Stimulated activated CD4-positive, alpha-beta T cell treated with anti-CD3 and anti-CD28 coated beads, TNF-alpha, amount 100 ng/mL, for 48 hours (primary cell): ENCODE measurements at places on chromosomes 4 and X.

DNA sequence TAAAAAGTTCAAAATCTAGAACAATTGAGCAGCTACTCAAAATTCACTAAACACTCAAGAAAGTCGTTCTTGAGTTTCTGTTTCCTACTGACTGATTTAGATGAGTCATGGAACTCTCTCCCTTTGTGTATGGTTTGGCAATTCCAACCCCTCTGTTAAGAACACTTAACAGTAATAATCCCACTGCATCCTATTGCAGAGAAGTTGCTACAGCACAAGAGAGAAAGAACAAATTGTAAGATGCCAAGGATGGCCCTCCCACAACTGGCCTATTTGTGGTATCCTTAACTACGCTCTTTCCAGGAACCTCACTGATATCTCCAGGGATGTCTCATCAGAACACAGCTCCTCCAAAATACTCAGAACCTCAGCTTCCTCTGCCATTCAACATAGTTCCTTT lies 701.8 kb upstream of the TENM3 start:
- no peak for DNase-seq

DNA sequence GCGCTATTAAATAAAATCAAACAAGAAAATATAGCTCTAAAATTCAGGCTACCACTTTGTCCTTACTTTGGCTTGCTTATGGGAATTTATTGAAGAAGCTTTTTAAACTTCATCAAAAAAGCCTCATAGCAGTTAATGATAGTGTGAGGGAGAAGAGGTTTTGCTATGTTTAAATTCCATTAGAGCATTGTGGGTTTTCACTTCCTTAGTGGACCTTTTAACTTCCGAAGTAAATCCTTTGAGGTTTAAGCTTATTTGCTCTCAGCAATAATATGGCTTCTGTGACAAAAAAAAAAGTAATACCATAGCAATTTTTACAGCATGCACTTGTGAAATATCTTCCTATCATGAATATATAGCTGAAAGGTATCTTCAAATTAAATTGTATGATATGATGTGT lies 120.2 kb upstream of the NDST4 start:
- DNase-seq: no peak

- DNase-seq: no peak
These were observed 17.0 kb downstream of the GASK1B start for GRCh38 chr4:158155656-158156356.

DNA sequence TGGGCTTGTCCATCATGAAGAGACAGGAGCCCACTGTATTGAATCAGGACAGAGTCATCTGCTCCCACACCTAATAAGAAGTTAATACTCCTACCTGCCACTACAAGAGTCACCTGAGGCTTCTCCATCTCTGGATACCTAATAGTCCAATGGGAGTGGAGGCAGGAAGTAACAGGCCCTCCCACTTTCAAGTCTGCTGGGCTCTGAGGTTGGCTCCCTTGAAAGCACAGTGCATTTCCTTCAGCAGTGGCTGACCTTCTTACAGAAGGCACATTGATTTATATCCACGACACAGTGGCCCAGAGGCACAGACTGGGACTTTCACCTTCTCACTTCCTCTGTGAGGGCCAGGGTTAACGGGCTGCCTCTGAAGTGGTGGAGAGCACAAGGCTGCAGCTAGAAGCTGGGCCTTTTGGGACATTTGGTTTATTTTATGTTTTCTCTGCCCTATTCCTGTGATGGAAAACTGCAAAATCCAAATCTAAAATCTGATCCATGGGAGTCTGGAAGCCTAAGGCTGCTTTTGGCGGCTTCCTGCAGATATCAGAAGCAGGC lies 38.1 kb downstream of the FRG2 start:
- DNase-seq: no peak

GRCh38 chr4:101201421-101201820 lies 145.9 kb downstream of the PPP3CA start:
- DNase-seq: no peak

GRCh38 chr4:150714462-150715438 lies 132.8 kb downstream of the MAB21L2 start:
- no peak for DNase-seq

GRCh38 chr4:21013501-21013900 lies 313.2 kb downstream of the PACRGL start:
- no peak for DNase-seq

GRCh38 chr4:148442832-148443511 lies 758 bp upstream of the NR3C2 start:
- DNase-seq: no peak

GRCh38 chr4:98232202-98232601 lies 29.0 kb upstream of the RAP1GDS1 start:
- no peak for DNase-seq
